ENCODE measurements at places on chromosomes 12 and 14.

DNA sequence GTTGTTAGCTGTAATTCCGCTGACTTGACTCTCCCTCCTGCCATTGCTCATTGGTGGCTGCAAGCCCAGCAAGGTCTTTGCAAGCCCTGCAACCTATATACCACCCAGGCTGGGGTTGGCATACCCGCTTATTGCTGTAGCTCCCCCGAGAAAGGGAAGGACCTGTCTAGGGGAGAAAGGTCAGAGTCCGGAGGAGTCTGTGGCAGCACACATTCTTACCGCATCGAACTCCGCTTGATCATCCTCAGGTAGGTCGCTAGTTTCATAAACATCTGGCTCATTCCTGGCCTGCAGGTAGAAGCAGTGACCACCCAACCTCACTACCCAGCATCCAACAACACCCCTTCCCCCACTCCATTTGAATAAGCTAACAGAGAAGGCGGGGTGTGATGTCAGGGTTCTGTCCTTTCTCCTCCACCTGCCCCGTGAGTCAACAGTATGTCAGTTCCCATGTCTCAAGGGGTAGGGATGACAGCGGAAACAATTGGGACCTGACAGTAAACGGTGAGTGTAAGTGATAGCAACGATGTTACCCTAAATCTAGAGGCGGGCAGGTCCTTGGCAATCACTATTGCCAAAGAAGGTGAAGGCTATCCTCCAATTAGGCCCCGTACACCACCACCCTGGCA lies 1.1 kb downstream of the DCTN2 start:
- no peak for DNase-seq

- DNase-seq: no peak
These were observed at the start of gene MYF5 for GRCh38 chr12:80716696-80717469. MYF5 (plus strand) TSS chr12:80716912; CDS start chr12:80717064, 152 bp downstream.

GRCh38 chr14:78399316-78399889 lies 229.2 kb downstream of the NRXN3 start:
- no peak for DNase-seq

GRCh38 chr14:61229981-61230380 lies 51.2 kb downstream of the TMEM30B start:
- no peak for DNase-seq

DNA sequence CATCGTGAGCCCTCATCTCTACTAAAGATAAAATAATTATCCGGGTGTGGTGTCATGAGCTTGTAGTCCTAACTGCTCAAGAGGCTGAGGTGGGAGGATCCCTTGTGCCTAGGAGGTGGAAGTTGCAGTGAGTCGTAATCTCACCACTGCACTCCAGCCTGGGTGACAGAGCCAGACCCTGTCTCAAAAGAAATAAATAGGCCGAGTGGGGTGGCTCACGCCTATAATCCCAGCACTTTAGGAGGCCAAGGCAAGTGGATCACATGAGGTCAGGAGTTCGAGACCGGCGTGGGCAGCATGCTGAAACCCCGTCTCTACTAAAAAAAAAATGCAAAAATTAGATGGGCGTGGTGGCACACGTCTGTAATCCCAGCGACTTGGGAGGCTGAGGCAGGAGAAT lies 70.9 kb downstream of the RESF1 start:
- DNase-seq: no peak

DNA sequence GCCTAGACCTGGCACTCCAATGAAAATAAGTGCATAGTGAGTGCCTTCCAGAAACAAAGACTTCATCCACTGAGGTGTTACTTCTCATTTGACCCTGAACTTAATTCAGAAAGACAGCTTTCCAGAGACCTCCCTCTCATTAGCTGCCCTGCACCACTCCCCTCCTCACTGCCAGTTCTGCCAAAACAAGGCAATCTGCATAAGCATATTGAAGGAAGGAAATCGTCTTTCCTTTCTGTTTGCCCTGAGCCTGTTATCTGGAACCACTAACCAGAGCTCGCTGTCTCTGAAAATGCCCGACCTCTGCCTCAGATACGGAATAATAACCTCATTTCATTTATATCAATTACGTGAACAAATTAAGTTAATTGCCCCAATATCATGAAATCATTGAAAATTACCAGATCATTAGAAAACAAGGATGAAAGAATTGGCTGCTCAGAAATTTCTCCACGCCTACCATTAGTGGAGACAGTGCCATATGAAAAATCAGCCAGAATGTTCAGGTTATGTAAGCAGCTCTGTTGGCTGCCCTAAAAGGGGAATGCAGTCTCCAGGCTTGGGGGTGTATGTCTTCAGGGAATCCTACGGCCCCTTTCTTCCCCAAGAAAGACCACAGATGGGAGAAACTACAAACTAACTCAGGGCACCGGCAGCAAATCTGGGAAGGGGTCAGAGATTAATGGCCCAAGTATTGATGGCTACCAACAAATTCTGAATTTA lies 149.9 kb upstream of the FKBP4 start:
- no peak for DNase-seq

DNA sequence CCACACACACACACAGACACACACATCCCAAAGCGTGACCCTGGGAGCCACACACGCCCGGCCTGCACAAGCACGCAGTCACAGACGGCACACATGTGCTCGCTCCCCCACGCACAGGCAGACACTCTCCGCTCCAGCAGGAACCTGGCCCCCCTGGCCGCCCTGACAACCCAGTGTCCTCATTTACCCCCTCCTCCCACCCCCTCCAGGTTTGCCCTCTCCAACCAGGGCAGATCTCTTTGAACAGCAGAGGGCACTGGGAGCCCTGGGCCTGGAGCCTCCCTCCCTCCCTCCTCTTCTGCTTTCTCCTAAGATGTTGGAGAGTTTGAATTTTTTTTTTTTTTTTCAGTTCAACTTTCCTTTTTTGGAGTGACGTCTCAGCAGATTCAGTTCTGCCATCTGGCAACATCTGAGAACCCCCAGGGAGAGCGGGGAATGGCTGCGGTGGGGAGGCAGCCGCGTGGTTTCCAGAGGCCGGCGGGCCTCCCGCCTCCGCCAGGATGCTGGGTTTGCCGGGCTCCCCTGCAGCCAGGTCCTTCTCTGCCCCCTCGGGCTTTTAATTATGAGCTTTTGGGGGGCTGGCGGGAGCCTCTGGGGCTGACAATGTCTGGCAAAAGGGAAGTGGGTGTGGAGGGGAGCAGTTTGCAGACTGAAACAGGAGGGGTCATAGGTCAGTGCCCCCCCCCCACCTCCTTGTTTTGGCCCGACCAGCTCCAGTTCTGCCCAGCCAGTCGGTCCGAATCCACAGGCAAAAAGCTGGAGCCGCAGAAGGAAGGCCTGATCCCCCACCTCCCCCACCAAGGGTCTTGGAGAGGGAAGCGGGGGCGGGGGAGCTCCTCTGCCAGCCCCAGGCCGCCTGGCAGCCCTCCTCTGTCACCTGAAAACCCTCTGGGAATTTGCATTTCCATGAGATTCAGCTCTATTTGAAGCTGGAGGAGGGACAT lies 1.3 kb upstream of the NCOR2 start:
- DNase-seq: no peak

DNA sequence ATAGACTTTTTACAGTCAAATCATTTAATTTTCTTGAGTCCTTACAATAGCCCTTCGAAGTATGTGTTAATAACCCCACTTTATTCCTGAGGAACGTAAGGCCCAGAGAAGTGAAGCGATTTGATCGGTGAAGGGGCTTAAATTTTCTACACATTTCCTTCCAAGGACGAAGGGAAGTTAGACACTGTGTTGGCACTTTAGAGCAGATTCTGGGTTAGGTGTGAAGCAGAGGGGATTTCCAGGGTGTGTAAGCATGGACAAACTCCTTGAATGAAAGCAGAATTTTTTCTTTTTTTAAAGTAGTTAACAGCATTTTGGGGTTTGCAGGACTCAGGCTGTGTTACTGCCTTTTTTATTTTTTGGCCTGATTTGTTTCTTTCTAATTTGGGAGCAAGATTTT lies 38.9 kb downstream of the PRORP start:
- DNase-seq: no peak

- DNase-seq: no peak
These were observed 459.2 kb downstream of the RAD51B start for GRCh38 chr14:68278576-68279436.

DNA sequence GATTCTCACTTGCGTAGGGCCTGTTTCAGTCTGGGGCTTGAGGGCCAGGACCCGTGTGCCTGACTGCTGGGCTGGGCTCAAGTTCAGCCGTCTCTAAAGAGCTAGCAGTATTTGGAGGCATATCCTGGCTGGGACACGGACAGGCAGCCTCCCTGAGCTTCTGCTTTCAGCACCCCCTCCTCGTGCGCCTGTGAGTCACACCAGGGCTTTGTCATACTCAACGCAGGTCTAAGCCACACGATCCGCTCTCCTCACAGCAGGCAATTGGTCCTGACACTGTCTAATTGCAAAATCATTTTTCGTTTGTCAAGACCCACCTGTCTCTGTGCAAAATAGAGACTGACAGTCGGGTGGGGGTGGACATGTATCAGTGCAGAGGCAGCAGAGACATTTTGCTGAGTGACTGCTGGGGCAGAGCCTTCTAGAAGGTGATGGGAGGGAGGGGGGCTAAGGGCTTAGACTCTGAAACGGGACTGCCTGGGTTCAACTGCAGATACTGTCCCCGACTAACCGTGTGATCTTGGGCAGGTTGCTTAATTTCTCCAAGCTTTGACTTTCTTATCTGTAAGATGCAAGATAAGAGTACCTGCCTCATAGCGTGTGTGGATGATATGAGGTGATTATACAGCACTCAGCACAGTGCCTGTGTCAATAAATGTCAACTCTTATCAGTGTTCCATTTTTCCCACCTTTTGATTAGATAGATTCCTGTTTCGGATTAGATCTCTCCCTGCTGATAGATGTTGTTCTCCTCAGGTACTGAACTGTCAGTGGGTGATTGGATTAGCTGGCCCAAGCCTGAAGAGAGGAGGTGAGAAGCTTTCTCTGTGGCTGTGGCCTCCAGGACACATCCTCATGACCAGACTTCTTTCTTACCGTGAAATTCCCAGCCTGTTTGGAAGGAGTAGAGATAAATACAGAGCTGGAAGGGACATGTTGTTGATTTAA lies 53.1 kb downstream of the KCNA1 start:
- no peak for DNase-seq

DNA sequence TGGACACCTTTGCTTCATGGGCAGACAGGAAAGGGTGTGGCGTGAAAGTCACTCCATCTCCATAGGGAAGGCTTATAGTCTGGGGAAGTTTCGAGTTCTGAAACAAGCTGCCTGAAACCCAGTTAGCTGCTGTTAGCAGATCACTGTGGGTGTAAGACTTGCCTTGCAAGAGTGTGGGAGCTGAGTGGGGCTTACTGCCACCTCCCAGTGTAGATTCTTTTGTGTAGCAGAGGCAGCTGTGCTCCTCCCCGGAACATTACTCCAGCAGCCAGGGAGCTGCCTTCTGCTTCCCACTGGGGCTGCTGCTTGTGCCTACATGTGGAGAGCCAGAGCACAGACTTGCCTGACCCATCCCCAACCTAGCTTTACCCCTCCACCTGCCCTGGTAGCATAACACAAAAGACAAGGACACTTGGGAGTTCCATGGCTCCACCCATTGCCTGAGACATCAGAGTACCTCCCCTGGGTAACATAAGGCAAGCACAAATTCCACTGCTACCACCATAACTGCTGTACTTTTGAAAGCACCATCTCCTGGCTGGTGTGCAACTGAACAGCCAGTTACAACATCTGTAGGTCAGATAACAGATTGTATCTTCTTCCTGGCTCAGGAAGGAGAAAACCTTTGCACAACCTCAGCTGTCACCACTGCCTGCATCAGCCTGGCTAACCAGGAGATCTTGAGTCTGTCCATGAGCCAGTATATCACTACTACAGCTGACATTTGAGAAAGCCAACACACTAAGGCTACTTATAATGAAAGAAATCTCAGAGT lies 69.5 kb downstream of the ADAMTS20 start:
- no peak for DNase-seq

GRCh38 chr14:81728447-81728846 lies 194.8 kb upstream of the SEL1L start:
- no peak for DNase-seq

- no peak for DNase-seq
These were observed 162.1 kb upstream of the NTF3 start for GRCh38 chr12:5269846-5270245.

- DNase-seq: no peak
These were observed 5.0 kb downstream of the STAT6 start for GRCh38 chr12:57106021-57106708.

GRCh38 chr12:7190268-7191055 lies 976 bp downstream of the PEX5 start:
- DNase-seq: no peak

DNA sequence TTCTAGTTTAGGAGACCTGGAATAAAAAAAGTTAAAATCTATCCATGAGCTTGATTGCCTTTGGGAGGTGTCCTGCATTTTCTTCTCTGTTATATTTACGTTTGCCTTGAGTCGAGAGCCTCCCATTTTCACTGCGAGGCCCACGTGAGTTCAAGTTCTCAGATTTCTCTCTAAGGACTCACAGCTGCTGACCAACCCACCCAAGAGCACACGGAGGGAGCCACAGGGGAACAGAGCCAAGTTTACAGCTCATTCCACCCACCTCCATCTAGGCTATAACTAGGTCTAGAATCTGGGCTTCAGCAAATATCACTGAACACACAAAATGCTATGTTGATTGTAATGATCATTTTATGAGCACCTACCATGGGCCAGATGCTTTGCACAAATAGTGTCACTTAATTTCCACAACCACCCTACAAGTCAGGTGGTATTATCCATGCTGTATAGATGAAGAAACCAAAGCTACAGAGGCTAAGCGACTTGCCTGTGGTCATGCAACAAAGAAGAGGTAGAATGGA lies 16.7 kb downstream of the ALDH1L2 start:
- no peak for DNase-seq

GRCh38 chr12:1830981-1831963 lies 10.9 kb downstream of the LRTM2 start:
- DNase-seq: no peak

DNA sequence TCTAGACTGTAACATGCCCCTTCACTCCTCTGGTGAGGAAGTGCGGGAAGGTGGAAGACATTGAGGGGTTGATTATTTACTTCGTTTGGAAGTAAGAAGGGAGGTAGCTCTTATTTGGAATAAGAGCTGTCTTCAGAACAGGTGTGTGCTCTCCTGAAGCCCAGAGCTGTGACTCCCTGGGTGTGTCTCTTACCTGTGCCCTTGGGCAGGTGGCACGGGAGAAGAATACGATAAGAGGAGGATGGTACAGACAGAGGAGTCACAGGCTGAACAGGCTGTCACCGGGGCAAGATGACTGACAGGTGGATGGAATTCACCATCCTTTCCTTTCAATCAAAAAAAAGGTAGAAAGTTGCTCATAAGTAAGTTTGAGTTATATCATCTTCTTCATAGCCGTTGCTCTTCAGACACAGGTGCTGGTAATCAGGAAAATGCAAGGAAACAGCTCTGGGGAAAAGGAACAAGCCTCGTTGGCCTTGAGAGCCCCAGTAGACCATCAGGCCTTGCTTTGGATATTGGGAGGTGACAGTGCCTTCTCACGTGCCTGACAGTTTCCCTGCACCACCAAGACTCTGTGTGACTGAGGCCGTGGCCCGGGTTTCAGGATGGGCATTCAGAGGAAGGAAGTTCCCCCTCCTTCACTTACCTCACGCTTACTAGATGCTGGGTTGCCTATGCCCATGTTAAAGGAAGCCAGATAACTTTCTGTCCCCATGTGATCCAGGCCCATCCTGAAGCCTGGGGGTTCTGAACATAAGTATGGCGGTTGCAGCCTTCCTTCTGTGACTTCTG lies 120.4 kb downstream of the ETV6 start:
- no peak for DNase-seq
